ENCODE measurements at places on chromosomes 5 and 9.

- H3K36me3 ChIP-seq = no peaks in the 10 kb centered on the region
- DNase-seq = peak; percentile 82
- H3K4me3 ChIP-seq = no peak overlapping the region
- peaks cover 20% of the 10 kb centered on the region for H3K4me1 ChIP-seq
- H3K27me3 ChIP-seq = no peaks in the 10 kb centered on the region
- H3K27ac ChIP-seq = no peak overlapping the region
Observed at GRCh38 chr5:143182901-143183820, 220.3 kb downstream of the NR3C1 start.

- H3K27me3 ChIP-seq = no peaks in the 10 kb centered on the region
- H3K4me1 ChIP-seq = peaks cover 28% of the 10 kb centered on the region
- H3K36me3 ChIP-seq = no peaks in the 10 kb centered on the region
- peak; percentile 68 for DNase-seq
Observed at GRCh38 chr5:127959152-127959764, 124.3 kb upstream of the SLC12A2 start.

GRCh38 chr5:39187831-39188731, 31.3 kb downstream of the FYB1 start:
- no peak for DNase-seq
- H3K4me3 ChIP-seq = no peak overlapping the region
- H3K36me3 ChIP-seq = no peaks in the 10 kb centered on the region

DNA sequence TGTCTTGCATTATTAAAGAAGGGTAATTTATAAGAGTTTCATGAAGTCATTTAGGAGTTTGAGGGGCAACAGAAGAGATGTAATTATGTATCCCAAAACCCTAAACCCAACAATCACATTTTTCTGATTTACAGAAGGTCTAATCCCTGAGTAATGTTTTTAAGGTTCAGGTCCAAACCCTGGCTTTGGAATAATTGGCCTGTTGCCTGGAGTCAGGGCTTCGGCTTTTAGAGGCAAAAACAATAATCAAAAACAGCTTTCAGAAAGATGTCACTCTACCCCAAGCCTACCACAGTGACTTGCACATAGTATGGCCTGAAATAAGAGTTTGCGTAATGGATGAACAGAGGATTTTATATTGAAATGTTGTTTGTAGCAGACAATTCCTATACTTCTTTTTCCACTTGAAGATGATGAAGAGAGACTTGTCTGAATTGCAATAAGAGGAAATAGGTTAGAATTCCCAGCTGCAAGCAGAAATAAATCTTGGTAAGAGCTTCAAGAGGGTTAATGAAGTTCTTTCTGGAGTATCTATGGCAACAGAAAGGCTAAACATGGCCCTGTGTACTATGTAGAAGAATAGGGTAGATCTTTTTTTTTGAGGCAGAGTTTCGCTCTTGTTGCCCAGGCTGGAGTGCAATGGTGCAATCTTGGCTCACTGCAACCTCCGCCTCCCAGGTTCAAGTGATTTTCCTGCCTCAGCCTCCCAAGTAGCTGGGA, 152.0 kb downstream of the GPBP1 start:
- no peak overlapping the region for H3K27ac ChIP-seq
- no peaks in the 10 kb centered on the region for H3K27me3 ChIP-seq
- H3K36me3 ChIP-seq = no peaks in the 10 kb centered on the region
- DNase-seq = no peak
- no peak overlapping the region for H3K4me3 ChIP-seq
- H3K4me1 ChIP-seq = peaks cover 19% of the 10 kb centered on the region

DNA sequence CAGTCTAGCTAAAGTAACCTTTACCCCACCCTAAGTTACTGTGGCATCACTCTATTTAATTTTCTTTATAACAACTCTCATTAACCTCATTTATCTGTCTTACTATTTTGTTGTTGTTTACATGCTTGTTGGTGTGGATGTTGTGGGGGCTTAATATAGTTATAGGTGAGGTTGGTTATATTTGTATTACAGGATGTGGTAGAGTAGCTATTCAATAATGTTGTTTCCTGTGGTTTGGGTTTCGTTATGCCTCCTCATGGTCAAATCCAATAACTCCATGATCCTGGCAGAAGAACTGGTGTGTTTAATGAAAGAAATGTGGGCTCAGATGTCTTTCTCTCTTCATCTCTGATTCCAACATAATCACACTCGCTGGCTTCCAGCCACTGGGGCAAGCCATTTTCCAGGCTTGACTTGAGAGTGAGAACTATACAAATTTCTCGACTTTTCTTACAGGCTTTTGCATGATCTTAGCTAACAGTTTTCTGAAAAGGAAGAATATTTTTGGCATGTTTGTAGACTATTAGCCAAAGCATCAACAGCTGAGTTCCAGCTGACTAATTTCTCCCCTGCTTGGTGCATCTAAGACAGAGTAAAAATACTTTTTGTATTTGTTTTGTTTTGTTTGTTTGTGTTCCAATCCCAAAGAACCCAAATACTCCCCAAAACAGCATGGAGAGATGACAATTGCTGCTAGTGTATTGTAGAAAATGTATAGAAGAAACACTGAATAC, 303.7 kb upstream of the PAPPA start:
- no peak overlapping the region for H3K4me3 ChIP-seq
- no peaks in the 10 kb centered on the region for H3K36me3 ChIP-seq
- no peak overlapping the region for H3K27ac ChIP-seq
- DNase-seq = peak; percentile 27
- peaks cover 14% of the 10 kb centered on the region for H3K4me1 ChIP-seq
- H3K27me3 ChIP-seq = no peaks in the 10 kb centered on the region

DNA sequence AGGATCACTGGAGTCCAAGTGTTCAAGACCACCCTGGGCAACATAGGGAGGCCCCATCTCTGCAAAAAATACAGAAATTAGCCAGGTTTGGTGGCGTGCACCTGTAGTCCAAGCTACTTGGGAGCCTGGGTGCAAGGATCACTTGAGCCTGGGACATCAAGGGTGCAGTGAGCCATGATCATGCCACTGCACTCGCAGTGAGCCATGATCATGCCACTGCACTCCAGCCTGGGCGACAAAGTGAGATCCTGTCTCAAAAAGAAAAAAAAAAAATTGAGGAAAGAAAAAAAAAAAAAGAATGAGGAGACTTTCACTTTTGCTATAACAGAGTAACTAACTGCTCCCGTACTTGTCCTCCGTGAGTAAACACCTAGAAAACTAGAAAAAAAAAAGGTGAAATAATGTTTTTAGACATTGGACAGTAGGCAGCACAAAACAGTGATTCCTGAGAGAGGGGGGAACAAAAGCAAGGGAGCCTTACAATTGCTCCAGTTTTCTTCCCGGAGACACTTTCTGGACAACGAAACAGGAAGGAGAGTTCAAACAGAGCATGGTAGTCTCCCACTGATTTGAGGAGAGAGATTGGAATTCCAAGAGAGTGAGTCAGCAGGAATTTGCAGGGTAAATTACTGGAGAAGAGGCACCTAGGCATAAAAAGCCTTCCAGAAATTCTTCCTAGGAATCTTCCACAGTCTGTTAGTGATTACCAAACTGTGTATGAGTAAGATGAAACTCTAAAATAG, 6.9 kb upstream of the ZBTB5 start:
- no peak for DNase-seq
- peaks cover 6% of the 10 kb centered on the region for H3K4me1 ChIP-seq
- H3K27me3 ChIP-seq = no peaks in the 10 kb centered on the region
- H3K36me3 ChIP-seq = no peaks in the 10 kb centered on the region

- H3K4me1 ChIP-seq = no peaks in the 10 kb centered on the region
- no peak overlapping the region for H3K27ac ChIP-seq
- no peaks in the 10 kb centered on the region for H3K36me3 ChIP-seq
- no peaks in the 10 kb centered on the region for H3K27me3 ChIP-seq
- DNase-seq = no peak
Observed at GRCh38 chr5:50691399-50692016, 25.1 kb downstream of the PARP8 start.

DNA sequence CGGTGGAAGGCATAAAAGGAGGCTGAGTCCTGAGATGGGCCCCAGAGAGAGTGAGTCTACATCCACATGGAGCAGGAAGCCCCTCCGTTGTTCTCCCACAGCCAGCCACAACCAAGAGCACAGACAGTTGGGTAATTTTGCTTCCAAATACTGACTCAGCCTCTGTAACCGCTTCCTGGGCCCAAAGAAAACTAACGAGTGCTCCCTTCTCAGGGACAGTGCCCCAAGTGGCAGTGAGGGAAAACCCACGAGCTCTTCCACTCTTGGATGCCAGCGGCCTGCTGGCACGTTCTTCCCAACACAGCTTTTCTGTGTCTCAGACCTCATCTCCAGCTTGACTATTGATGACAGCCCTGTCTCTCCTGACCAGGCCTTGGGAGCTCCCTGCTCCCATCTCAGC, 207.6 kb downstream of the FSTL4 start:
- H3K27ac ChIP-seq = no peak overlapping the region
- no peak for DNase-seq
- H3K4me1 ChIP-seq = no peaks in the 10 kb centered on the region
- H3K27me3 ChIP-seq = no peaks in the 10 kb centered on the region
- no peaks in the 10 kb centered on the region for H3K36me3 ChIP-seq

DNA sequence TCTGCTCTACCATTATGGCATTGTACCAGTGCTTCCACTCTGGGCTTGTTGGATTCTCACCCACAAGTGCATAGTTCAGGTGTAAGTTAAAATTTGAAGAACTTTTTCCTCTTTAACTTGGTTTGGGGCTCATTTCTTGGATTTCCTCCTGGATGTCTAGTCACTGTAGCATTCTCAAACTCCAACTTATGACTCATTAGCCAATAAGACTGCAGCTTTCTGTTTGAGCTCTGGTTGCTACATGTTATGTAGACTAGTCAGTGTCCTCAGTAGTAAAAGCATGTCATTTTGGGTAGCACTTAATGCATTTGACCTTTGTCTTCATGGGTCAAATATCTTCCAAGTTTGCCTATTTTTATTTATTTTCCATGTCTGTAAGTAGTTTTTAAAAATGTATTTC, 790.8 kb downstream of the BRINP1 start:
- H3K27me3 ChIP-seq = no peaks in the 10 kb centered on the region
- H3K4me1 ChIP-seq = peaks cover 3% of the 10 kb centered on the region
- no peak overlapping the region for H3K4me3 ChIP-seq
- DNase-seq = no peak

DNA sequence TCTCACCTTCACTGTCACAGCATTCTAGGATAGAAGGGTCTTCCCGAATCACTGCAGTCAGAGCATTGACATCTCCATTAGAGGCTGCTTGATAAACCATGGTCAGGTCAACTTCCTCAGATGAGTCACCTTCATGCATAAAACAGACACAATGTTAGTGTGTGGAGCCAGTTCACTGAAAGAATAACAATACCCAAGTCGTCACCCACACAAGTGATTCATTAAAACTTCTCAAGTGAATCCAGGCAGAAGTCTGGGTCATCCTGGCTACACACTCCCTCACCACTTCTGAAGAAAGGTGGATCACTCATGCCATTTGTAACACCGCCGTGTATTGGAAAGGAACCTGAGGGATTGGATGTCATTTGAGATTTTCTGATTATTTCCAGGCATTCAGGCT, 49.6 kb downstream of the ANKRD55 start:
- H3K27ac ChIP-seq = no peak overlapping the region
- H3K36me3 ChIP-seq = no peaks in the 10 kb centered on the region
- H3K4me1 ChIP-seq = no peaks in the 10 kb centered on the region
- no peak overlapping the region for H3K4me3 ChIP-seq
- DNase-seq = no peak
- no peaks in the 10 kb centered on the region for H3K27me3 ChIP-seq

GRCh38 chr9:97518909-97519307, 17.4 kb downstream of the TMOD1 start:
- H3K27me3 ChIP-seq = no peaks in the 10 kb centered on the region
- H3K4me3 ChIP-seq = no peak overlapping the region
- no peaks in the 10 kb centered on the region for H3K4me1 ChIP-seq

- no peak overlapping the region for H3K27ac ChIP-seq
- no peak for DNase-seq
- H3K4me3 ChIP-seq = no peak overlapping the region
- no peaks in the 10 kb centered on the region for H3K36me3 ChIP-seq
- H3K4me1 ChIP-seq = no peaks in the 10 kb centered on the region
Observed at GRCh38 chr5:168939887-168940544, 360.8 kb upstream of the PANK3 start.

DNA sequence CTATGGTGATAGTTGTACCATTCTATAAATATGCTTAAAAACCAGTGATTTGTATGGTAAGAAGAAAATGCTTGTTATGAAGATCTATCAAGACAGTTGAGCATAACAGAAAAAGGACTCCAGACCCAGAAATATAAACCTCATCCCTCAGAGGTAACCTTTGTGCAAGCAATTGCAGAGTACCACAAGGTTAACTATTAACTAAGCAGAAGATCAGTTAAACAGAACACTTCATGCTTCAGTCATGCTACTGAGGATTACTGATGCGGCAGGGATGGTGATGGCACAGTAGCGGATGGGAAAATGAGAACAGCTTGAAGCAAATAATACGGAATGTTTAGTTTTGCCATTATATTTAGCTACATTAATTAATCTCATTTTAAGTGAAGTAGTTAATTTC, 45.5 kb downstream of the IARS1 start:
- H3K4me3 ChIP-seq = no peak overlapping the region
- H3K4me1 ChIP-seq = peaks cover 8% of the 10 kb centered on the region
- no peaks in the 10 kb centered on the region for H3K27me3 ChIP-seq
- H3K27ac ChIP-seq = no peak overlapping the region

DNA sequence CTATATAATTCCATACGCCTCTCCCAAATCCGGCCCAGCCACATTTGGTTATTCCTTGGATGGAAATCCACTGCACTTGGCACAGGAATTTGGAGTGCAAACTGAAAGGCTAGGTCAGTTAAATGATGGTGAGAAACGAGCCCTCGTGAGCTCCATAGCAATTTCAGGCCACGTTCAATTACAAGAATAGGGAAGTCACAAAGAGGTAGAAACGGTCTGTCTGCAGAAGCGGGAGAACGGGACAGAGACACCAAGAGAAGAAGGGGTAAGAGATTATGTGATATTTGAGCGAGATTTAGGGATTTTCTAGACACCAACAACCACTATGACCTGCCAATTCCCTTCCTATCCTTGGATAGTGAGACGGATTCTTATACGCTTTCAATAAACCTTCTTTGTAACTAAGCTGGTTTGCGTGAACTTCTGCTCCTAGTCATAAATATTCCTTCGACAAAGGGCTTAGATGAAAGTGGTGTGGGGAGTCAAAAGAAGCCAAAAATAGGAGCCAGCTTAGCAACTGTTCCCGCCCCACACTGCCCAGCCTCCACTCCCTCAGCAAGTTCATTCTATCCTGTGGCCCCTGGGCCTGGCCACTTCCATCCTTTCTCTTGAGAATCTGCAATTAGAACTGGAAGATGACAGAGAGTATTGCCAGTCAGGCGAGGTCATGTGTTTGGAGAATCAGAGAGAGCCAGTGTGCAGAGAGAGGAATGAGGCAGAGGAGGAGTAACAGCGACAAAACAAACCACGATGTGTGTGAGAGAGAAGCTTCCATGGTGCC, 118.4 kb downstream of the ZNF608 start:
- no peaks in the 10 kb centered on the region for H3K27me3 ChIP-seq
- H3K4me3 ChIP-seq = no peak overlapping the region
- no peaks in the 10 kb centered on the region for H3K36me3 ChIP-seq
- DNase-seq = no peak

GRCh38 chr5:58406394-58406793, 53.5 kb downstream of the PLK2 start:
- no peaks in the 10 kb centered on the region for H3K27me3 ChIP-seq
- H3K4me1 ChIP-seq = peaks cover 14% of the 10 kb centered on the region
- DNase-seq = no peak

All from SJCRH30 (cell line).